ENCODE measurements at places on chromosomes 3 and 15.

DNA sequence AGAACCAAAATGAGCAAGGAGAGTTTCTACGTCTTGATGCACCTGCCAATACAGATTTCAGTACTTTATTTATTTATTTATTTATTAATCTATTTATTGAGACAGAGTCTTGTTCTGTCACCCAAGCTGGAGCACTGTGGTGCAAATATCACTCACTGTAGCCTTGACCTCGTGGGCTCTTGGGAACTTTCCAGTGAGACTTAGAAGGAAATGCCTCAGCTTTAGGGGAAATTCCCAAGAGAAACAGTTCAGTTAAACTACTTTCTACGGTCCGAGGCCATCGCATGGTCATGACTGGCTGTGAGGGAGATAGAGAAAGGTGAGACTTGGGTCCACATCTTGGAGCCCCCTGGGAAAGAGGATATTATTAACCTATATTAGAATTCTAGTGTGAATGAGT, 47.0 kb upstream of the HERC1 start:
- DNase-seq = no peak

GRCh38 chr3:12944849-12945248, 103.5 kb upstream of the RPL32 start:
- DNase-seq = no peak

DNA sequence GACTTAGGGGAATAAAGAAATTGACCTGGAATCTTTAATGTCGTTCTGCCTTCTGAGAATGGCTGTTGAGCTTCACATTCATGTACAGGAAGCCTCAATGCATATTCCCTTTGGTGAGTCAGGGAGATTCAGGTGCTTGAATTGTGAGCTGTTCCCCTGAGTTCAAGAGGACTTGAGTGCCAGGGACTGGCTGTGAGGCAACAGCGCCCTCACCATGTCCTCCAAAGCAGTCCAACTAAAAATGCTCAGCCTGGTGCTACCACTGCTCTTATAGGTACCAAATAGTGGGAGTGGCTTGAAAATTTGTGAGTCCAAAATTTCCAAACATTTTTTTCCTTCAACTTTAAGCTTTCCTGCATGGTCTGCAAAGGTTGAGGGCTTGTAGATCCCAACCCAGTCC, 54.1 kb downstream of the LEO1 start:
- no peak for DNase-seq

DNA sequence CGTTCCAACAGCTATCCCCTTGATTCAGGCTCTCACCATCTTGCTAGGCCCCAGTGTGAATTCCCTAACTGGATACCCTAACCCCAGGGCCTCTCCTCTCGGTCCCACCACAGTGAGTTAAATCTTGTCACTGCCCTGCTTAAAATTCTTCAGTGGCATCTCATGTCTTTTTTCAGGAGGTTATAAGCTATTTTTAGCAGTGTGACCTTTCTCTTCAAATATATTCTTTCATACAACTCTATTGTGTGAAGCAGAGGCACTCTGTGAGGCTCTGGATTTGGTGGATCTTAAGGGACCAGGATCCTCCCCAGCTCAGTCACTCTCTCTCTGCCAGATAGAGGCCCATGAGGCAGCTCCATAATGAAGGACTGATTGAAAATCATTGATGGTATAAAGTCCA, 760.4 kb downstream of the NTRK3 start:
- DNase-seq = no peak
